ENCODE measurements at places on chromosomes 12 and 14. TPM values are rescaled to one million over a fixed set of nuclear protein-coding genes. Genes with fewer than 3 reads are reported as not detected.

P2RX7 gene
- 2.2 TPM for total RNA-seq

PCNX4 gene
- total RNA-seq, result 9.4 TPM

SMCO3 gene
- total RNA-seq, result not detected

KRT6C gene
- 3,532 TPM for total RNA-seq

GLIPR1 gene
- total RNA-seq, result 5.5 TPM

Measured in esophagus squamous epithelium (tissue), 5 donors.